ENCODE measurements at places on chromosomes 6 and 20.
A peak's percentile ranks its signal among the peaks of the same experiment; 100 is the strongest.

DNA sequence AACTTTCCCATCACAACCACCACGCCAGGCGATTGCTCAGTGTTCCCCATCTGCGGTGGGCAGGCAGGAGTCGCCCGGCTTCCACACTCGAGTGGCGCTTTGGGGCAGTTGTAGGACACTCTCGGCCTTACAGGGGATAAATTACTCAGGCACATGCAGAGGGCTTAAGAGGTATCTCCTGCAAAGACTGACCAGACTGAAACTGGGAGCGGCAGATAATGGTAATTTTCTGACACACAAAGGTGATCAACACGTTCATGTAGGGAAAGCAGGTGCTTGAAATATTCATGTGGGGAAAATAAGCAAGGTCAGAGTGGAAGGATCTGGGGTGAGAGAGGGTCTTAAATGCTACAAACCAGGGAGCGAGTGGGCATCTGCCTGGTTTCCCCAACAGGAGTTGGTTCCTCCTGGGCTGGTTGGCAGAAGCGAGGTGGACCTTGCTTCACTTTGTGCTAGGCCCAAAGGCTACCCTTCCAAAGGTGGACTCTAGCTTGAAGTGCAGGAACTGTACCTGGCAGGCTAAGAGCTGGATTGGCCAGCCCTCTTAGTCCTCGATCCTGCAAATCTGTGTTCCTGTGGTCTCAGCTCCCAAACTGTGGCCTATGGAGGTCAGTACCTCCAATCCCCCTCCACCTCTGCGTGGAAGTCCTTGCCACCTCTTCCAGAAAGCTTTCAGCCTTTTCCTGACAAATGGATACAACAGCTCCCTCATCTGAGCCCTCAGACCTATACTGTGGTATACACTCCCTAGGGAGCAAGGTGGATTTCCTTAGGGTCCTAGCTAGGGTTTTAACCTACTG is 16.7 kb downstream of the PLAGL2 start:
- no peak for DNase-seq

DNA sequence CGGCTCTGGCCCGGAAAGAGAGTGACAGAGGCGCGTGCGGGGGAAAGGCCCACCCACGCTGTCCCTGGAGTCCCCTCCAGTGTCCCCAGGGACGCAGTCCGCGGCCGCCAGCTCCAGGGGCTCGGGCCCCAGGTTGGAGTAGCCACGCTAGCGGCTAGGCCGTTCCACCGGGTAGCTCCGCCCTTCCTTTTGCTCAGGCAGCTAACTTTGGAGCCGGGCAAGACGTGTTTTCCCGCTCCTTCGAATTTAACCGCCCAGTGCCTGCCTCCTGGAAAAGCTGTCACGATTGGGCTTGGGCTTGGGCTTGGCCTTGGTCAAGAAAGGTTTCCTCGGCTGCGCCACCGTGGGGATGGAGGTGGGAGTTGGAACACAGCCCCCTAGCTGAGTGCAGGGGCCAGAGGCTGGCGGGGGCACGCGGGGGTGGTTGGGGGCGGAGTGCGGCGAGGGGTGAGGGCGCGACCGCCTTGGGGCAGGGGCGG is 4.7 kb downstream of the LINC00237 start:
- DNase-seq: no peak

DNA sequence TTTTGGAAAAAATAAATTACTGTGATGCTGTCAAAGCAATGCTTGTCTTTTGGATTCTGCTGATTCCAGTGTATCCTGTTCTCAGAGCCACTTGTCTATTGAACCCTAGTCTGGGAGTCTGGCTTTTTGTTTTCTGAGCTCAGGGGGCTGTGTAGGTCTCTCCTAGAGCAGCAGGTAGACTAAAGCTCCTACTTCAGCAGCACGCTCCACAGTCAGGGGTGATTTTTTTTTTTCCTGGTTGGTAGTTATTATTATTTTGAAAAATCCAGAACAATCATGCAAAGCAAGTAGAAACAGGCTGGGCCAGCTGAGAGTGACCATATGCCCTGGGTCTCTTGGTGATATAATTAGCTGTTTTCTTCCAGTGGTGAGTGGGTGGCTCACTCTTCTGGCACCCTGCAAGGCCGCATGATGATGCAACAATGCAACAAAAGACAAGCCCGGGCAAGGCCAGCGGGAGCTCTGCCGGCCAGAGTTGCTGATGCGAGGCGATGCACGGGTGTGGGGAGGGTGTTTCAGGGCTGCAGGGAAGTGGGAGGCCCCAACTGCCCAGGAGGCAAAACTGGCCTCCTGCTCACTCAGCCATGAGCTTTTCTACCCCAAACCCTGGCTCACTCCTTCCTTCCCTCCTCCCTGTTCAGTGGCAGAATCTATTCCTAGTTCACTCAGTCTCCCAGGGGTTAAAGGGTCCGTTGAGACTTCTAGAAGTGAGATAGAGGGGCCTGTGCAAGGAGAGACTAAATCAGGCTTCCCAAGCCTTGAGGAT is 11.5 kb upstream of the CDKN1A start:
- peak; percentile 96 for DNase-seq

GRCh38 chr6:125954735-125955339 is 1.7 kb upstream of the HINT3 start:
- DNase-seq: no peak

GRCh38 chr6:33076406-33076934 is 680 bp downstream of the HLA-DPB1 start:
- no peak for DNase-seq

DNA sequence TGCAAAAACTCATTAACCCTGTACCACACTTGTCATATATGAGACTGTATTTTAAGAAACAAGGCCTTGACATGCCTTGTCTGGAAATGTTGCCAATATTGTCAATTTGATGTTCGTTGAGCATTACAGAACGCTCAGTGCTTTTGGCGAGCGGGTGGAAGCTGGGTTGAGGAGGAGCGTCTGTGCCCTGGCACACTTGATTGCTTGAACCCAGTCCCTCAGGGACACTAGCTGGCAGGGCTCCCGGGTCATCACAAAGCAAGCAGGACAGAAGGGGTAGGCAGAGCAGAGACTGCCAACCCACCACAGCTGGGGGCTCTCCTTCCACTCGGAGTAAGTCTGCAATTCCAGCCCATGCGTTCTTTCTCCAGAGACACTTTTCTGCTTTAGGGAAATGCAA is 286.3 kb downstream of the KHDC1L start:
- DNase-seq: no peak

DNA sequence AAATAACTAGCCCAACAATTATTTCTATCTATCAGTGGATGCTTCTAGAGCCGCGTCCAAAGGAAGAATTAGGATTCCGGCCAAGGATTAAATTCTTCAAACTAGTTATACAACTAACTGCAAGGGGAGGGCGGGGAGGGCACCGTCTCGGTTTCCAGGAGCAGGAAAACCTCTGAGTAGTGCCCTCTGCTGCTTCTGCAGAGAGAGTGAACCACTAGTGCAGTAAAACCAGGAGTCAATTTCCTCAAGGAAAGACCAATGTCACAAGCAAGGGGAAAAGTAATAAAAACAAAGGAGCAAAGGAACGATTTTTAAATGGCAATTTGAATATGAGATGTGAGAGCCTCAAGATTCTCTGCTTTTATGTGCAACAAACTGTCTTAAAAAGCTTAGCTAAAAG is 16.5 kb upstream of the UBE2J1 start:
- peak; percentile 63 for DNase-seq

GRCh38 chr20:5714261-5715041 is 35.8 kb upstream of the SHLD1 start:
- DNase-seq: peak; percentile 94

DNA sequence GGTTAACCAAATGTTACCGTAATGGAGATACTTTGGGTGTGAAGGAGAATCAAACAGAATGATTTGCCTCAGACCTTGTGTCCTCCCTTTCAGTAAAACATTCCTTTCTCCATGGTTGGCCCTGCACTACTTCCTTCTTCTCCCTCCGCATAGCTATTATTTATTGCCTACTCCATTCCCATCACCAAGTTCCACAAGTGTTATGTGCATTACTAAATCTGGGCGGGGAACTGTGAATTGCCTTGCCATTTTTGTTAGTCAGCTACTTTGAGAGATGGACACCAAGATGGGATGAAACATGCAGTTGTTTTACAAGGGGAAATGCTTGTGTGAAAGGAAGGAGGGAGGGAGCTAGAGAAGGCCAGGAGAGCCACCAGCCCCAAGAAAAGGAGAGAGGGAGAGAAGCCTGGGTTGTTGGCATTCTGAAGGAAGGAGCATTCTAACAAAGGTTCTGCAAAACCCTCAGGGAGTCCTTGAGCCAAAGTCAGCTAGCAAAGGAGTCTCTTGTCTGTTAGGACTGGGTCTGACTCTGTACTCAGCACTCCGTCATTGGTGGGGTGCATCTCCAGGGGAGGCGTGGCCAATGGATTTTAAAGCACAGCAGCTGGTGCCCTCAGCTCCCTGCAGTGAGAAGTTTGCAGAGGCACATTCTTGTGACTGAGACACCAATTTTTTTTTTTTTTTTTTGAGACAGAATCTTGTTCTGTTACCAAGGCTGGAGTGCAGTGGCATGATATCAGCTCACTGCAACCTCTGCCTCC is 83.6 kb upstream of the CHD6 start:
- DNase-seq: no peak

DNA sequence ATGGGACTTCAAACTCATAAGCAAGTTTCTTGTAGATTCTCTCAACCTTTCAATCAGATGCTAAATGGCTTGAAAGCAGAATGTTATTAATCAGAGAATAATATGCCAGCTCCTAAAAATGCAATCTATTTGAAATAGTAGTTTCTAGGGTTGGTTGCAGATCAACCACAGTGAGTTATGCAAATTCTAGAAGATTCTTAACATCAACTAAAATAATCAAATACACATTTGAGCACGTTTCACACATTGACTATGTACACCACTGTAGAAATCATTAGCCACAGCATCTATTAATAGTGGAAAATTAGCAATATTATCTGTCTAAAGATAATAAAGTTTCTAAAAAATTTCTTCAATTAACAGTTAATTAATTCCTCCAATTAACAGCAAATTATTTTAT is 141.9 kb upstream of the GJE1 start:
- no peak for DNase-seq

DNA sequence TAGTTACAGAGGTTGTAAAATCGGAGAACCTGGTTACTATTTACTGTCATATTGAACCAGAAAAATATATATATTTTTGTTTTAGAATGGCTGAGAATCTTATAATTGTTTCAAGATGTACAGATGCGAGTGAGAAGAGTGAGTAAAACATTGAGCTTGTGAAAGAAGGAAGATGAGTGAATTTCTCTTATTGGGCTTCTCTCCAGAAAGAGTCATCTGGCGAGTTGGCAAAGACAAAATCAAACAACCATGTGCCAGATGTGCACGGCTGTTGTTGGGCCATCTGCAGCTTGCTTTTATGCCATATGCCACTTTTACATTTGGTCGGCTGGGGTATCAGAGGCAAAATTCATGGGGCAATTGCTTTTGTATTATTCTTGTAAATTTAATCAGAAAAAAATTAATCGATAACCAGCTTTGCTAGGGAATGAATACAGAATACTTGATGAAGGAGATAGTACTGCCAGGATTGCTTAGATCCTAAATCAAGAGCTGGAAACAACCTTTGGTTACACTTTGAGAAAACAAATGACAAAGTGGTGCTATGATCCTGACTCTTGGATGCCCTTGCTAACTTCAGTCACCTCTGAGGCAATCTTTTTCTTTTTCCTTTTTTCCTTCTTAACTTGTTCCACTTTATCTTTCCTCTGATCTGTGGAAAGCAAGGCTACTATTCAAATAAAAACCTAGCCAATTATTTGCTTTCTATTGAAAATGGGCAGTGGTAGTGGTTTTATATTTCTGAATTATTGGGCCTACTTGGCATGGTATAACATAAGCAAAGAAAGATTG is 97.1 kb upstream of the GRIK2 start:
- no peak for DNase-seq

DNA sequence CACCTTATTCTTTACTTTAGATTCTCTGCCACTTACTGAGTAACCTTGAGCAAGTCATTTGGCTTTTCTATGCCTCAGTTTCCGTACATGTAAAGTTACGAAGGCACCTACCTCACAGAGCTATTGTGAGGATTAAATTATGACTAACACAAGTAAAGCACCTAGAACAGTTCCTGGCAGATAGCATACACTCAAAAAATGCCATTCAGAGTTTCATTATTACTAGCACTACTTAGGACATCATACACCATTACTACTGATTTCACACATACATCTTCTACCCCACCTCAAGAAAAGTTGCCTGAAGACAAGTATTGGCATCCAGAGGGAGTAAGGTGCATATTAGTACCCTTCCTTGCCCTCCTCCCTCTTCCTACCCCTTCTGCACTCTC is 107.8 kb downstream of the OGFRL1 start:
- no peak for DNase-seq

- no peak for DNase-seq
Observed at GRCh38 chr20:60728705-60729104, 523.4 kb upstream of the CDH4 start.

DNA sequence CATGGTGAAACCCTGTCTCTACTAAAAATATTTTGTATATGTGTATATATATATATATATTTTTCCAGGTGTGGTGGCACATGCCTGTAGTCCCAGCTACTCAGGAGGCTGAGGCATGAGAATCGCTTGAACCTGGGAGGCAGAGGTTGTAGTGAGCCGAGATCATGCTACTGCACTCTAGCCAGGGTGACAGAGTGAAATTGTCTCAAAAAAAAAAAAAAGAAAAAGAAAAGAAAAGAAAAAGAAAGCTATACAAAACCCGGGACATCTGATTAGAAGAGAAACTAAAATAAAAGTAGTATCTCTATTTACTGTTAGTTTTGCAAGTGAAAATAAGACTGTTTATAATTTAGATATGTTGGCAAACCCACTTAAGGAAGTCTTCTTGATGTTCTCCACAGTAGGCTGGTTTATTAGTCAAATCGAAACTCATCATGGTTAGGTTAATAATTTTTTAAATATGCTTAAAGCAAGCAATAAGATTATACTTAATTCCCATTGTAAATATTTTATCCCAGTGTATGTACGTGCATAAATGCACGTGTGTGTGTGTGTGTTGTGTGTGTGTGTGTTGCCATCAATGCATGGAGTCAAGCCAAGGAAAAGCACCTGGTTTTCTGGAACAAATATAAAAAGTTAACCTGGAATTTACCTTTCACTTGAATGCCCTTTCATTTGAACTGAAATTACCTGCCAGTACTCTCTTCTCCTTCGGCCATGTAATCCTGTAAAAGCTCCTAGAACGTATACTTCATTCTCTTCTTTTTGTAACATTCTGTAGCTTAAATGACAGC is 7.1 kb downstream of the VNN2 start:
- DNase-seq: no peak

- DNase-seq: no peak
Observed at GRCh38 chr6:3333263-3333662, 74.5 kb downstream of the PSMG4 start.

DNA sequence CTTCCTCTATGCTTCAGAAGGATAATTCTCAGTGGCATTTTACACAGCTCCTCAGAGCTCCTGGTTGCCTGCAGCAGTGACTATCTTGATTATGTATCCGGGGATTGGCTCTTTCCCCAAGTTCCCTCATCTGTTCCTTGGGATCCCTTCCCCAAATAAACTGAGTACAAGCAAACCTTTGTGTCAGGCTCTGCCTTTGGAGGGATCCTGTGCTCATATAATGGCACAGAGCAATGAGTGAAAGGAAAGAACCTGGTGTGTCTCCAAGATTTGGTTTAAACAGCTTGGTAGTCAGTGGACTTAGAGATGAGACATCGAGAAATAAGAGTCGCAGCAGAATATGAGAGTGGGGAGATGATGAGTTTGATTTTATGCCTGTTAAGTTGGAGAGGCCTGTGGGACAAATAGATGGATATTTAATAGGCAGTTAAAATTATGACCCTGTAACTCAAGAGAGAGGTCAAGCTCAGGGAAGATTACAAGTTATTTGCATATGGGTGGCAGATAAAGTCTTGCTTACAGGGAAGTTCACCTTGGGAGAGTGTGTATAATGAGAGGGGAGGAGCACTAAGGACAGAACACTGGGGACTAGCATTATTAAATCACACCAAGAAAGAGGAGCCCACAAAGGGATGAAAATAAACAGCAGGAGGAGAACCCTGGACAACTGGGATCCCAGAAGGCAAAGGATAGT is 44.1 kb upstream of the GCLC start:
- DNase-seq: no peak

Data from fibroblast of pulmonary artery (primary cell).